CD4-positive, alpha-beta T cell treated with Interleukin-2 at 100 ng/mL for 4 hours (primary cell): ENCODE measurements at places on chromosomes 6 and 20.

DNA sequence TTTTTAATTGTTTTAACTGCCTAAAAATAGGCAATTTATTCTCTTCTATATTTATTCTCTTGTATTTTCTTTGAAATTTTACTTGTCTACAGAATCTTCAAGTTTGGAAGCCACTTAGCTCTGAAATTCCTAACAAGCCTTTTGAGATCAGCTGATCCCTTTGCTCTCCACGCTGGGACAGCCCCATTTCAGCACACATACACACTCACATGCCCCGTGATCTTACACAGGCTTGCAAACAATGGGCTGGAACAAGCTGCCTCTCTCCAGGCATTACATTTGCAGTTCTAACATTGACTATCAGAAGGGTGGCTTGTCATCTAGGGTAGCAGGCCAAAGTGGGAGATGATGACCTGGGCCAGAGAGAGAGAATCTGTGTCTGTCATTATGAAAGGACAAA lies 62.1 kb upstream of the RAB32 start:
- no peak for DNase-seq

- no peak for DNase-seq
These were observed 1090.3 kb downstream of the HACE1 start for GRCh38 chr6:103769431-103769830.

- DNase-seq, result no peak
These were observed 46.5 kb downstream of the ALDH8A1 start for GRCh38 chr6:134903448-134903847.

DNA sequence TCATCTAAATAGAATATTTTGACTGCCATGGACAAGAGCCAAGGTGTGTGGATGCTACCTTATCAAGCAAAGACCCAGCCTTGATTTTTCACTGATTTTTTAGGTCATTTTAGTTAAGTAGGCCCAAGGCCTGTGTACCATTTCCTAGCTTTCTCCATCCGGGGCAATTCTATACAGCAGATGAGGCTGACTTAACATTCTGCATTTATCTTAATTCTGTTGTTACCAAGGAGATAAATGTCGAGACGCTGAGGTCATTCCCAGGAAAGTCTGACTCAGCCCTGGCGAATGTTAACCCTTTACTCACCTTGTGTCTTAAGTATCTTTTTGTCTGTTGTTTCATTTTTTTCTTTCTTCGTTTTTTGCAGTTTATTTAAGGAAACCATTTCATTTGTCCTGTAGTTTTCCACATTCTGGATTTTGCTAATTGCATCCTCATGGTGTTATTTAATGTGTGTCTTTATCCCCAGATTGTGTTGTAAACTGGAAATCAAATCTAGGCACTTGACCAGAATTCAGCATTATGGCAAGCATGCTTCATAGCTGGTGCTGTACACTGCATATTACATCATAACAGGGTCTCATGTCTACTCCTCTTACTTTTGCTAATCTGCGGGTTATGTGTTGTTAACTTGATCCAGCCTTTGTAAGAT lies 277.0 kb downstream of the CDKAL1 start:
- DNase-seq, result no peak

- peak; percentile 37 for DNase-seq
These were observed 541 bp downstream of the SNX21 start for GRCh38 chr20:45833883-45834796.

DNA sequence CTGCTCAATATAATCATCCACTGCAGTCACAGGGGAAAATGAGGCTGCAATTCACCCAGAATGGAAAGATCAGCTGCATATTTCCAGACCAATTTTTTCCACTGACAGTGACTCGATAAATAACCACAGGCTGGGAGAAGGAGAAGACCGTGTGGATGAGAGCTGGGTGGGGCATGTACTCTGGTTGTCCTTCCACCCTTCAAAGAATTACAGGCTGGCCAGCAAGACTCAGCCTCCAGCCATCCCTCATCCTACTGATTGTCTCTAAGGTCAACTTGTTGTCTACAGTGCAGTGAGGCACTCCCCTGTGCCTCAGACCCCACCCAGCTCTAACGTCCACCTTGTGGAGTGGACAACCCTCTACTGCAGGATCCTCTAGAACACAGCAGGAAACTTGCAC lies 14.5 kb upstream of the MAS1 start:
- no peak for DNase-seq

DNA sequence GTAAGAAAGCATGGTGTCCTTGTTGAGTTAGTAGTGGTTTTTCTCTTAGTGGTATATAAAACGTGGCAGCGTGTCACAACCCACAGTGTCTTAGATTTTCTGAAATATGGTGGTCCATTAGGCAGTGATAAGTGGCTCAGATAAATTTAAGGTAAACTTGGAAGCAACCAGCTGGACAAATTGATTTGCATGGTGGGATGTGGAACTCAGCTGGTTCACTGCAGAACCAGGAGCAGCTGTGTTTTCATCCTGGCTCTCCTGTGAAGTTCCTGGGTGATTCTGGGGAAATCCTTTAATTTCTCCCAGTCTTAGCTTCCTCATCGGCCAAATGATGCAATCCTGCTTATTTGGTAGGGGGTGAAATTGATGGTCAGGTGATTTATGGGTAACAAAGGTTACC lies 32.9 kb upstream of the EEF1E1 start:
- DNase-seq, result no peak
